ENCODE measurements at places on chromosomes 6 and 20.
A peak's percentile ranks its signal among the peaks of the same experiment; 100 is the strongest.

- DNase-seq, result no peak
Measured at GRCh38 chr6:139846538-139847456, 472.3 kb upstream of the CITED2 start.

- no peak for DNase-seq
Measured at GRCh38 chr6:140344142-140344913, 969.9 kb upstream of the CITED2 start.

DNA sequence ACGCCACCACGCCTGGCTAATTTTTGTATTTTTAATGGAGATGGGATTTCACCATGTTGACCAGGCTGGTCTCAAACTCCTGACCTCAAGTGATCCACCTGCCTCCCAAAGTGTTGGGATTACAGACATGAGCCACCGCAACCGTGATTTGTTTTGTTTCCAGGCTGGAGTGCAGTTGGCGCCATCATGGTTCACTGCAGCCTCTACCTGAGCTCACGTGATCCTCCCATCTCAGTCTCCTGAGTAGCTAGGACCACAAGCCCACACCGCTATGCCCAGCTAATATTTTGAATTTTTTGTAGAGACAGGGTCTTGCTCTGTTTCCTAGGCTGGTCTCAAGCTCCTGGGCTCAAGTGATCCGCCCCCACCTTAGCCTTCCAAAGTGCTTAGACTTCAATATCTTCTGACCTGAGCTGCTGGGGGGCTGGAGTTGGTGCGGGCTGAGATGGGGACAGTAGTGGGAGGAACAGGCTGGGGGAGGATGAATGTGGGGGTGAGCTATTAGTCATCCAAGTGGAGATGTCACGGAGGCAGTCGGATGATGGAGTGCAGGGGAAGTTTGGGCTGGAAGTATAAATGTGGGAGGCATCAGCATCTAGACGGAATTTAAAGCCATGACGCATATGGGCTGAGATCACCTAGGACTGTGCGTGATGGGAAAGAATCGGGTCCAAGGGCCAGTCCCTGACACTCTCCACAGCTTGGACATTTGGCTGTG, 23.1 kb upstream of the ZMYND8 start:
- DNase-seq, result no peak

- no peak for DNase-seq
Measured at GRCh38 chr6:27414996-27415395, 26.4 kb downstream of the ZNF391 start.

- DNase-seq, result no peak
Measured at GRCh38 chr6:78629154-78629721, 238.1 kb upstream of the IRAK1BP1 start.

GRCh38 chr20:17282501-17282900, 55.7 kb downstream of the PCSK2 start:
- DNase-seq, result no peak

GRCh38 chr6:51928320-51928719, 159.1 kb downstream of the PKHD1 start:
- DNase-seq, result no peak

GRCh38 chr6:119384444-119384843, 34.9 kb upstream of the MAN1A1 start:
- no peak for DNase-seq

GRCh38 chr6:90374201-90374600, 77.6 kb upstream of the BACH2 start:
- DNase-seq, result no peak

GRCh38 chr6:30075790-30076732, 492 bp upstream of the RNF39 start:
- no peak for DNase-seq

GRCh38 chr20:58711266-58712051, 18.9 kb downstream of the NPEPL1 start:
- DNase-seq, result no peak

GRCh38 chr6:37804586-37804985, 14.9 kb upstream of the ZFAND3 start:
- DNase-seq, result no peak

DNA sequence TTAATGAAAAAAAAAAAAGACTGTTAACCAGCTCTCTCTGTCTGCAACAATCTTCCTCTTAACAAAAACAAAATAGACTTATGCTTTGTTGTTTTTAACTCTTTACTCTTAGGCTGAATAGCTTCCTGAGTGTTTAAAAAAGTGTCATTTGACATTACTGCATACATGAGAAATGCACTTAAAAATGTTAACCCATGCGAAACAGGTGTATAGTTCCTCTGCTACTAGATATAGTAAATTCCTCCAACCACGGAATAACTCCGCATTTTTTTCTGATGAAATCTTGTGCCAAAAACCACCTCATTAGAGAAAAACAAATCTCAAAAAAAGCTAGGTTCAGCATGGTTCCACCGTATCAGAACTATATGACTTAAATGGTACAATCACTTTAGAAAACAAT, 426.0 kb downstream of the ADGRB3 start:
- DNase-seq, result no peak

GRCh38 chr20:11549172-11550103, 368.3 kb upstream of the BTBD3 start:
- no peak for DNase-seq

DNA sequence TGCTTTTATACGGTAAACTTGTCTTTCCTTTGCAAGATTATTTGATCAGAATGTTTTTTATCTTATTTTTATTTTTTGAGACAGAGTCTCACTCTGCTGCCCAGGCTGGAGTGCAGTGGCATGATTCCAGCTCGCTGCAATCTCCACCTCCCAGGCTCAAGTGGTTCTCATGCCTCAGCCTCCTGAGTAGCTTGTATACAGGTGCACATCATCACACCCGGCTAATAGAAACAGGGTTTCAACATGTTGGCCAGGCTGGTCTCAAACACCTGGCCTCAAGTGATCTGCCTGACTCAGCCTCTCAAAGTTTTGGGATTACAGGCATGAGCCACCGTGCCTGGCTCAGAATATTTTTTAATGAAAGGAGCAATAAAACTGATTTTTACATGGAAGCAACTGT, 8.9 kb upstream of the LPIN3 start:
- no peak for DNase-seq

- no peak for DNase-seq
Measured at GRCh38 chr6:90480666-90481065, 106.2 kb downstream of the MAP3K7 start.

DNA sequence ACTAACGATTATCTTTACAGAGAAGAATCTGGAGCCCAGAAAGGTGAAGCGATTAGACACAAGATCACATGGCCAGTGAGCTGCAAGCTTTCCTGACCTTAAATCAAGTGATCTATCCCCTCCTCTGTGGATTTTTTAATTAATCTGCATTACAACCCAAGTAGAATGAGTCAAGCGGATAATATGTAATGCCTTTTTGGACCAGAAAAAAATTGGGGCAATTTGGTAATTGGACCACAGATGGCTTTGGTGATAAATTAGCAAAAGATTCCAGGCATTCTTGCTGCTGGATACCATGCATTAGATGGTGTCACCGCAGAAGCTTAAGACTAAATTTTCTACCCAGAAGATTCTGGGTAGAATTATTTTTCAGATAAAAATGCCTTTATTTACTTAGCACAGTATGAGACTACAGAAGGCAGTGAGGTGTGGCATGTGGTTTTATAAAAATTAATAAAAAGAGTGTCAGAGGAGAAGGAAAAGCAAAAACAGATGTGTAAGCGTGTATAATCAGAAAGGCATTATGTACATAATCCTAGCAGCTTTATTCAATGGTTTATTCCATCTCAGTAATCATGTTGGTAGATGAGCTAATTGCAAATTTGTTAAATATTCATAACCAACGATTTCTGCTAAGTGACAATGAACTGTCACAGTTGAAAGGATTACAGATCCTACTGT, 53.9 kb upstream of the PCSK2 start:
- no peak for DNase-seq

DNA sequence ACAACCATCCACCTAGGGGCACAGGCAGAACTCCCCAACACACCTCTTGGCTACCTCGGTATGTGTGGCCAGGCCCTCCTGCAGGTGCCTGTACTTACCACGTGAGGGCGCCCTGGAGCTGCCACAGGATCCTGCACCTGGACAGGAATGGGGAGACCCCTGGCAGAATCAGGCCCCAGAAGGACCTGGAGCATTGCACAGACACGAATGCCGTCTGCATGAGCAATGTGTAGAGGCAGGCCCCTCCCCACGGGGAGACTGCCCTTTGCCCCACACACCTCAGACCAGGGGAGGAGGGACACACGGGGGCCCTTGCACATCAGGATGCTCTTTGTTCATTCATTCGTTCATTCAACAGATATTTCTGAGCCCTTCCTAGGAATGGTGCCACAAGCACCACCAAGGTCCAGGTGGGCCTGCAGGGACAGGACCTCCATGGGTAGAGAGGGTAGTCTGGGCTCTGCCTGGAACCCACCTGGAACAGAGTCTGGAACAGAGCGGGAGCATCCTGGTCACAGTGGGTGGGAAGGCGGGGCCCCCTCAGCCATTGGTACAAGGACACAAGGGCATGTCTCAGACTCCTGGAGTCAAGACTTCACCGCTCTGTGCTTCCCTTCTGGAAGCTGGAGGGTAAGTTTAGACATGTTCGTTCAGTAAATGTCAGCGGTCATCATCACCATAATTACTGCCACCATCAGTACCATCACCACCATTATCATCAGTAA, 32.3 kb downstream of the YTHDF1 start:
- peak; percentile 37 for DNase-seq

DNA sequence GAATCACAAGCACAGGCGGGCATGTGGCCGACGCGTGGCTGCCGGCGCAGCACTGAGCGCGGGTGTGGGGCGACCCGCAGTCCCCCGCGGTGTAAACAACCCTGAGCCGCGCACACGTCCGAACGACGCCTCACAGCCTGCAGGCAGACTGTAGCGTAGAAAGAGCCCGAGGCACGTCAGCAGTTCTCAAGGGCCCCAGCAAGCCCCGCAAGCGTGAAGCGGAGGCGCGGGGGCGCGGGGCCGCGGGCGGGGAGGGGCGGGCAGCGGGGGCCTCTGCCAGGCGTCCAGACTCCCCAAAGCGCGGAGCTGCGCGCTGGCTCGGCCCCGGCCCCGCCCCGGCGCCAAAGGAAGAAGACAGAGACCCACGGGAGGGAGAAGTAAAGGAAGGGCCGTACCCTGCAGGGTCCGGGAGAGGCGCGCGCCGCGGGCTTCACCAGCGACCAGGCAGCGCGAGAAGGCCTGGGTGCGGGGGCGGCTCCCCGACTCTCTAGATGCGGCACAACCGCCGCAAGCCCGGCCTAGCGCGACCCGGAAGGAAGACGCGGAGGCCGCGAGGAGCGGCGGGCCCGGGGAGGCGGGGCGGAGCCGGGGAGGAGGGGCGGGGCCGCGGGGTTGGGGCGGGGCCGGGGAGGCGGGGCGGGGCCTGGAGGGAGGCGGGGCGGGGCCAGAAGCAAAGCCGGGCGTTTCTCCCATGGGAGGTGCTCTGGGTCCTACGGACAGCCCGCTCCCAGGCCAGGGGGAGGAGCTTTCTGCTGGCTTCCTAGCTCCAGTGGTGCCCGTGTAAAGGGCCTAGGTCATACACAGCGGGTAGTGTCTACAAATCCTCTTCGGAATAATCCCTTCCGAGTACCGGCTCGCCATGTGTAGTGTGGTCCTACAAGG, at the start of gene FBXL4:
Gene FBXL4 (minus strand): TSS at position 536 of the 882 bp plus-strand sequence. CDS start 20,958 bp downstream, outside the sequence.
- DNase-seq, result peak; percentile 75

GRCh38 chr20:51529758-51530157, 12.8 kb downstream of the NFATC2 start:
- DNase-seq, result peak; percentile 65

Data from stimulated activated CD8-positive, alpha-beta memory T cell treated with anti-CD3 and anti-CD28 coated beads, Interleukin-2, amount 100 ng/mL, for 48 hours (primary cell).